GOT3 (cell line): ENCODE measurements at places on chromosomes 5 and 9.

DNA sequence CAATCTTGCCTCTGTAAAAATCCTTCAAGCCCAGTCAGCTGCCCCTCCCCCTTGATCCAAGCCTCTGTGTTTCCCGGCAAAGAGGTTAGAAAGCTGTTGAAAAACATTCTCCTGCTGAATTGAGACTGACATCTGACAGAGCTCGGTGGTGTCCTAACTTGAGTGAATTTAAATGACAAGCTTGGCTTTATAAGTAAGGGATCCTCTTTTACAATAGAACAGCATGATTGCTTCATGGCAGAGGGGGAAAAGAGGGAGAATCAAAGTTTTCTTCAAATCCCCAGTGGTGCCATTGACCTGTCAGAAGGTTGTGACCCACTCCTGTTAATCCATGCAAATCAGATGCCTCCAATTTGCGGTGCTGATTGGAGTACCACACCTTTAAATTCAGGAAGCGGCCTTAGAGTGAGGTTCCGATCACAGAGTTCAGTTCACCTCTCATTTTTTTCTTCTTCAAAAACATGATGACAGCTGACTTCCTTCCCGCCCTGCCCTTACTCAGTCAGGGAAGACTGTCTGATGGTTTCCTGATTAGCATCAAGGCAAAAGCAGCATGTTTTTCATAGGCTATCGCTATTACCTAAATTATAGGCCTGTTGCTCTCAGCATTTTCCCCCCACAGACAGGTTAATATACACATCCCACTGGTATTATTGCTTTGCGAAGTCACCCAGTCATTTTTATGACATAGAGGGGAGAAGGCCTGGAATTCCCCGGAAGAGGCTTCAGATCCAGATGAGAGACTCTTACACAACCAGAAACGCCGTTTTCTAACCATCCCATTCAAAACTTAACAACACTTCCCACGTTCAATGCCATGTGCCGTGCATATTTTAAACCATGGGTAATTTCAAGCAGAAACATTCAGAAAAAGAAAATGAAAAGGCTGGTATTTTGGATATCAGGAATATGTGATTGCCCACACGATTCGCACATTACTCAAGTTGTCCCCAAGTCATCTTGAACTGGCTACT, 141.4 kb downstream of the EBF1 start:
- DNase-seq, result no peak

- DNase-seq, result no peak
Observed at GRCh38 chr9:75391497-75391896, 303.2 kb downstream of the OSTF1 start.

DNA sequence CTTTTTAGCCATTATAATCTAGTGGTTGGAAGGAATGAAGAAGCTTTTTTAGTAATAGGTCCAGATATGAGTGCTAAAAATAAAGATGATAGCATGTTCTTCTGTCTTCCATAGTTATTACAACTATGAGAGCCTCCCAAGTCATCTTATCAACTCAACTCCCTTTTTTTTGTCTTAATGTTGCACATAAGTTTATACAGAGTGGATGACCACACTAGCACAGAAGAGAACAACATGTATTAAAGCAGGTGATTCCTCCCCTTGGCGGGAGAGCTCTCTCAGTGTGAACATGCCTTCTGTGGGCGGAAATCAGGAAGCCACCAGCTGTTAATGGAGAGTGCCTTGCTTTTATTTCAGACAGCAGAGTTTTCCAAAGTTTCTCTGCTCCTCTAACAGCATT, 40.1 kb upstream of the STX17 start:
- DNase-seq, result no peak

DNA sequence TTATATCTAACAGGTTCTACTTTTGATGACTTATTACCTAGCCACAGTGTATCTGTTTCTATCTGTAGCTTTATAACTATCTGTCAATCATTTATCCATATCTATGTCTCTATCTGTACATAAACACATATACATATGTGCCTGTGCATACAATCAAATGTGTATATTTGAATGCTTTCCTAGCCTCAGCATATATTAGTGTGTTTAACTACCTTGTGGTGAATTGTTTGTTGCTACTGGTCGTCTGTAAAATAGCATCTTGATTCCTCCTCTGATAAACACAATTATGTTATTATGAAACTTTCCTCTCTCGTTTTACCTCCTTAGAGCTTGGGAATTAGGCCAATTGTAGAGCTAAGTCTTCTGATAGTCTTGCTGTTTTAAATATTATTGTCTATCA, 44.4 kb downstream of the PARP8 start:
- DNase-seq, result no peak

DNA sequence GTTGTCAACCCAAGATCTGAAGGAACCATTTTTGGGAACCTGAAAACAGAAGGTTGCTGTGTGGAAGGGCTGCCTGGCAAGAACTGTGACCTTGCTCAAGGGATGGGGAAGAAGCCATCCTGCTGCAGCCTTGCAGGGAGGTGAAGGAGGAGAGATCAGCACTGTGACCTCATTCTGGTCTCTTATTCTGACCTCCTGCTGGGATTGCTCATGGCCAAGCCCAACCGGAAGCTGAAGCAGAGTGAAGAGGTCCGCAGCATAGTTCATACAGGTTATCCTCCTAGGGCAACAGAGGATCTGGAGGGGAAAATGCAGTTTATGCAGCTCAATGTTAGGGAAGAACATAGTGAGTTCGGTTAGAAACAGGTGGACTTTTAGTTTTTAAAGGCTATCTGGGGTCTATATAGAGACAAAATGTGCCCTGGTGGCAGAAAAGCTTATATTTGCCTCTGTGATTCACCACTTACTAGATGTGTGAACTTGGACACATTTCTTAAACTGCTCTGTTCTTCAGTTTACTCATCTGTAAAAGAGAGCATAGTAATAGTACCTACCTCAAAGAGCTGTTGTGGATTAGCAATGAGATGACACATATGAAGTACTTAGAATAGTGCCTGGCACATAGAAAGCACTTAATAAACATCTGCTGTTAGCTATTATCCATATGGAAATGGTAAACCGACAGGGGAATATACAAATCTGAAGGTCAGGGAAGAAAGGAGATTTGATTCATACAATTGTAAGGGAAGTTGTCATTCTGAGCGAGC, 57.9 kb upstream of the BNC2 start:
- DNase-seq, result no peak

- no peak for DNase-seq
Observed at GRCh38 chr9:126420643-126421564, 94.3 kb downstream of the MVB12B start.

- no peak for DNase-seq
Observed at GRCh38 chr9:124182741-124183140, 75.0 kb upstream of the NEK6 start.

GRCh38 chr9:133950629-133951111, 41.5 kb downstream of the VAV2 start:
- no peak for DNase-seq

GRCh38 chr5:149447373-149448367, 68.6 kb upstream of the IL17B start:
- no peak for DNase-seq

GRCh38 chr9:135037521-135038250, 49.8 kb upstream of the OLFM1 start:
- DNase-seq, result no peak

GRCh38 chr5:53368516-53368915, 111.9 kb upstream of the FST start:
- no peak for DNase-seq

GRCh38 chr9:120212853-120213200, 367.1 kb downstream of the CDK5RAP2 start:
- DNase-seq, result no peak

GRCh38 chr9:133855802-133856521, 117.8 kb upstream of the SARDH start:
- no peak for DNase-seq

GRCh38 chr9:36922548-36922947, 111.5 kb downstream of the PAX5 start:
- no peak for DNase-seq

- DNase-seq, result no peak
Observed at GRCh38 chr5:133368916-133369783, 243.2 kb downstream of the FSTL4 start.

- no peak for DNase-seq
Observed at GRCh38 chr5:153959134-153959957, 79.4 kb downstream of the FAM114A2 start.

DNA sequence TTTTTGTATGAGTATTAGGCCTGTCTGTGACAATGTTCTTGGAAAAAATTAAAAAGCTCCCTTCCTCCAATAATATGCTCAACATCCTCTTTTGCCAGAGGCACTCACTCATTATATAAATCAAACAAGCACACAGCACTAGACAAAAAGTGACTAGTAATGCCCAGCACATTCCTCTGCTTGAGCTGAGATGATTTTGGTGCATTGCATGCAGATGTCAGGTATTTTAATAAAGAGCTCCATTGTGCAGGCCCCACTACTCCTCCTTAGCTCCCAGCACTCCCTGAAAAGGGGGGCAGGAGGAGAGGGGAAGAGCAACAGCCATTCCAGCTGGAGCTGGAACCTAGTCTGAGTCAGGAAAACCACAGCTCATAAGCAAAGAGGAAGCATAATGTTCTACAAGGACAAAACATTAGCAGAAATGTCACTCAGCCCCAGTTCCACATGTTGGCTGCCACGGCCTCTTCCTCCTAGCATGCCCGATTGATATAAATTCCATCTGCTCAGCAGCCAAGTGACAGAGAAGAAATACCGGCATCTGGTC, 348.5 kb downstream of the BNC2 start:
- no peak for DNase-seq

- no peak for DNase-seq
Observed at GRCh38 chr5:34667705-34668104, 11.6 kb downstream of the RAI14 start.

GRCh38 chr5:121031491-121031890, 567.4 kb downstream of the PRR16 start:
- DNase-seq, result no peak

GRCh38 chr9:114001794-114002261, 76.3 kb downstream of the AMBP start:
- no peak for DNase-seq

GRCh38 chr9:36759141-36759540, 186.4 kb downstream of the MELK start:
- DNase-seq, result no peak

DNA sequence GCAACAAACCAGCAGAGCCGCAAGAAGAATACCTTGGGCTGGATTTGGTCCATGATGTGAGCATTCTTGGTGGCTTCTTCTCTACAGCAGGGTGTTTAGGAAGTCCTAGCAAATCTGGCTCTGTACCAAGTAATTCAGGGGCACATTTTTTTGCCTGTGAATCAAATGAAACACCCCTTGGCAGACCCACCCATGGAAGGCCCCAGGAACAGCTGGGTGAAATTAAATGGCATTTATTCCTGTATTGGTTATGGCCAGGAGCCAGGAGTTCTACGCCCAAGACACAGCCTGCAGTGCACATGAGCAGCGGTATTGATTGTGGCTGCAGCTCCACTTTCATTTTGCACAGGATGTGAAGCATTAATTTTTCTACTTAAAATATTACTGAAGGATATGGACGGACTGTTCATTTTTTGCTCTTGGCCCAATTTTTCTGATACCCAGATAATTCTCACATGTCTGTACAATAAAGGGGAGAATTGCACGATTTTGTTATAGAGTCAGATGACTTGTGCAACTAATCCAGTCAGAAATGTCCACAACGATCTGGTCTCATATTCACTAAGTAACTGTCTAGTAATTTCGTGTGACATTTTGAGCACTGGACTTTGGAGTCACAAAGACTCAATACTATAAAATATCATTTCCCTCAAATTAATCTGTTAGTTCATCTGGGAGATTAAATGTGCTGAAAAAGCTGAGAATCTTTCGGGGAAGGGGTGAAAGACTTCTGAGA, 120.7 kb upstream of the APC start:
- no peak for DNase-seq

DNA sequence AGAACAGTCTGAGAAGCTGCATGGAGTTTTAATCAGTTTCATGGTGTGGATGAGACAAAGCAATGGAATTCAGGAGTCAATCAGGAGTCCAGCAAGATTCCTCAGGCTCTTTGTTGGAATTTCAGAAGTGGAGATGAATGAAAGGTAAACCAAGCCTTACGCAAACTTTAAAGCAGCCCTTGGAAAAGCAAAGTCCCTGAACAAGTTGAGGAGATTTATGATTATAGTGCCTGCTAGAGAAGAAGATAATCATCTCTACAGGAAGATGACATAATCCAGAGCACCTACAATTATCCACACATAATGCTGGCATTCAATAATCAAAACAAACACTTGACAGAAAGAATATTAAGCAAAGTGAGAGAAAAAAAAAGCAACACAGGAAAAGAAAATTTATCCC, 1380.1 kb upstream of the NUDT12 start:
- no peak for DNase-seq

DNA sequence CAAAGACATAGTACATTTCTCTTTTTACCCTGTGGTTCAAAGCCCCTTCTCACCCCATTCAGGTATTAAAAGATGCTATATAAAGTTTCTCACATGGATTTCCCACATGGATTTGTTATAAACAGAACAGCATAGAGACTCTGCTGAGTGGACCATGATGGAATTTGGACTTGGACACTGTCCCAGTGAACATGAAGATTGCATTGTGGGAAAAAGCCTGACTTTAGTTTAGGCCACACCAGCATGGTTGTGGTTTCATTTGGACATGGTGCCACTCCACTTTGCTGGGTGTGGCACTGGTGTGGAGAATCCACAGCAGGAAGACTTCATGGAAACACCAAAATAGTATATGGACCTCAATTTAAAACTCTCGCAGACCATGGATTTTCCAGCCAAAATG, 124.6 kb downstream of the ARHGAP26 start:
- DNase-seq, result no peak

- DNase-seq, result no peak
Observed at GRCh38 chr9:123339666-123340510, 16.1 kb upstream of the CRB2 start.

GRCh38 chr9:115786321-115786720, 367.3 kb upstream of the PAPPA start:
- DNase-seq, result no peak

- DNase-seq, result no peak
Observed at GRCh38 chr5:76204191-76204590, 121.0 kb downstream of the SV2C start.

GRCh38 chr9:132546148-132547051, 36.0 kb upstream of the BARHL1 start:
- no peak for DNase-seq

DNA sequence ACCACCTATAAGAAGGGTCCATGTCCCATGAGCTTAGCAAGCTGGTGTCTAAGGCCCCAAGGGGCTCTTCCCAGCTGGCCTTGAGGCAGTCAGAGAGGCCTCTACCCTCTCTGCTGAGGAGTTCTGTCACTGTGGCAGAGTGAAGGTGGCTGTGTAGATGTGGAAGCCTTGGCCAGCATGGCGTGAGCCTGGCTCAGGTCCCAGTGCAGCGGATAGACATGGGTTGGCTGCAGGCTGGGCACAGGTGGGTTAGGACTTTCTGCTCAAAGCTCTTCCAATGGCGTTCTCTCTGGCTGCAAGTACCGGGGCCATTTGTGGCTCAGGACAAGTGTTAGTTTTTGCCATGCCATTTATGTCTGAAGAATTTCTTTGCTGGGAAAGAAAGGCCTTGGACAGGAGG, 47.3 kb downstream of the JADE2 start:
- DNase-seq, result no peak

DNA sequence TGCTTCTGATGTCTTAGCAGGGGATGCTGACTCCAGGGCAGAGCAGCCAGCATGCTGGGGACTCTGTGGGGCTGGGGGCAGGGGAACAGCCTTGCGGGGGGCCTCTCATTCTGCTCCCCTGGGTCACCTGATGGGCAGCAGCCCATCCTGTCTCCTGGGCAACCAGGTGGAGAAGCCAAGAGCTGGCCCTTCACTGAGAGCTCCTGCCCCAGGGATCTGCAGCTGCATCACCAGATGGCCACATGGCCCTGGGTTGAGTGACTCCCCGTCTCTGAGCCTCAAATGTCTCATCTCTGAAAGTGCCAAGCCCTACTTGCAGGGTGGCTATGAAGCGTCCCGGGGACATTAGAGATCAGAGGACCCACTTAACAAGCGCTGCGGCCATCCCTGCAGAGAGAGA, 49.1 kb downstream of the LRSAM1 start:
- no peak for DNase-seq
